ENCODE measurements at places on chromosomes 2 and 18. TPM values are rescaled to one million over a fixed set of nuclear protein-coding genes. Genes with fewer than 3 reads are reported as not detected.

The RFX8 gene
- 1.0 TPM for total RNA-seq

The APLF gene
- 3.3 TPM for total RNA-seq

The VWC2L gene
- not detected for total RNA-seq

The IAH1 gene
- 71.3 TPM for total RNA-seq

The LBX2 gene
- 1.3 TPM for total RNA-seq

The CYP26B1 gene
- total RNA-seq = not detected
